Cortex of kidney (tissue), 1 donor: ENCODE measurements at places on chromosomes 12 and 14.

GRCh38 chr12:111173391-111173790, 195.5 kb downstream of the PHETA1 start:
- no peak for DNase-seq

- DNase-seq, result no peak
Observed at GRCh38 chr14:92207012-92207927, 85.5 kb downstream of the CPSF2 start.

- DNase-seq, result no peak
Observed at GRCh38 chr12:9707356-9707755, 25.5 kb downstream of the CLECL1 start.

- no peak for DNase-seq
Observed at GRCh38 chr12:106978035-106978800, 8.7 kb downstream of the MTERF2 start.

- no peak for DNase-seq
Observed at GRCh38 chr14:60637479-60638315, 11.6 kb downstream of the SIX1 start.

DNA sequence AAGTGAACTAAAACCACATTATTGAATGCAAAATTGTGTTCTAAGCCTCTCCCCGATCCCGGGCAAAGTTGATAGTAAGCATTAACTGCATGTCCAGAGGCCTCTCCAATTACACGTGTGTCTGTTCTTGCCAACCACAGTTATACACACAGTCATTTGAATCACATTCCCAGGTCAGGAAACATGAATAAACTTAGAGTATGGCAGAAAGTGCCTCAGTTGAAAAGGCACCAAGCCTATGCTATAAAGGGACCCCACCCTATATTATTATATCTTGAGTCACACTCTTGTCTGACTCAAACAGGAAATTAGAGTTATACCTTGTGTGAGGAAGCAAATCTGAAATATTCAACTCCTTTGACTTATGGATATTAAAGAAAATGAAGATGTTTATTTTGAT, 128.3 kb upstream of the STXBP6 start:
- DNase-seq, result no peak

- no peak for DNase-seq
Observed at GRCh38 chr12:386651-387050, 2.5 kb downstream of the KDM5A start.

DNA sequence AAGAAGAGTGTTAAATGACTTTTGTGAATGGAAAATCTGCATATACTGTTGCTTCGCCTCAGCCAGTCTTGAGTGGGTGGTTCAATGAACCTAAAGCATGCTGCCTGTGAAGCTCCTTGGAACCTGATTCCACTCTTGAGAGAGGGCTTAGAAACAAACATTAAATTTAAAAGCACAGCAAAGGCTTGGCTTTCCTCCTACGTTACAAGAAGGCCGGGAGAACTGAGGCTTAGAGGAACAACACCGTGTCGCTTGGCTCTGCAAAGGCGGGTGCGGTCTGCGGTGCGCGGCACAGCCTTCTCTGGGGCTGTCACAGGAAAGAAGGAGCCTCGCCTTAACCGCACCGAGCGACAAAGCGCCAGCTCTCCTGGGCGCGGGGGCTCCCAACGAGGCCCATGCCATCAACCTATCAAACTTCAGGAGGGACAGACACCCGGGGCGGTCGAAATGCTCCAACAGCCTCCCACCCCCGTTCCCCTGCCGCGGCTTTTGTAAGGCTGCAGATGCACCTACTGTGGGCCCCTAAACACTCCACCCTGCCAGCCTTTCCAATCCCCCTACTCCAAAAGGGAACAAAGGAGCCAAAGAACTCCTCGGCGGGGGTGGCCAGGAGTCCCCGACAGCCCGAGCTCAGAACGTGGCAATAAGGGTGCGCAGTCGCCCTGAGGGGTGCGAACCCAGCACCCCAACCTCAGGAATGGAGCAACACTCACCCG, 729 bp downstream of the OSBPL8 start:
- no peak for DNase-seq

DNA sequence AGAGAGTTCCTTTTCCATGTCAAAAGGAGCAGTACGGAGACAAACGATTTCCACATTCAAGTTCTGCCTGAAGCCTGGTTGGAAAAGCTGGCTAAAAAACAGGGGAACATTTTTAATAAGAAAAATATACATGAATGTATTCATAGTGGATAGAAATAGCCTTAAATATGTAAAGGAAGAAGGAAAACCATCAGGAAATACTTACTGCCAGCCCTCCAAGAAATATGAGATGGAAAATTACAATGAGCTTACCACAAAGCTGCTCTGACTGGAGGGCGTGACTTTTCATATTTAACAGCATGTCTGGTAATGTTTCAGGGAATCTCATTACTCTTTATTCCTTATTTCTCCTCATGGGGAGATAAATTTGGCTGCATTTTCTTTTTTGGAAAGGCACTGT, 75.9 kb upstream of the ZDHHC17 start:
- no peak for DNase-seq

GRCh38 chr12:6539707-6540134, 5.4 kb downstream of the GAPDH start:
- DNase-seq, result no peak

- DNase-seq, result no peak
Observed at GRCh38 chr12:124480469-124481256, 86.7 kb downstream of the NCOR2 start.

- no peak for DNase-seq
Observed at GRCh38 chr12:124734224-124734788, 129.4 kb downstream of the SCARB1 start.

DNA sequence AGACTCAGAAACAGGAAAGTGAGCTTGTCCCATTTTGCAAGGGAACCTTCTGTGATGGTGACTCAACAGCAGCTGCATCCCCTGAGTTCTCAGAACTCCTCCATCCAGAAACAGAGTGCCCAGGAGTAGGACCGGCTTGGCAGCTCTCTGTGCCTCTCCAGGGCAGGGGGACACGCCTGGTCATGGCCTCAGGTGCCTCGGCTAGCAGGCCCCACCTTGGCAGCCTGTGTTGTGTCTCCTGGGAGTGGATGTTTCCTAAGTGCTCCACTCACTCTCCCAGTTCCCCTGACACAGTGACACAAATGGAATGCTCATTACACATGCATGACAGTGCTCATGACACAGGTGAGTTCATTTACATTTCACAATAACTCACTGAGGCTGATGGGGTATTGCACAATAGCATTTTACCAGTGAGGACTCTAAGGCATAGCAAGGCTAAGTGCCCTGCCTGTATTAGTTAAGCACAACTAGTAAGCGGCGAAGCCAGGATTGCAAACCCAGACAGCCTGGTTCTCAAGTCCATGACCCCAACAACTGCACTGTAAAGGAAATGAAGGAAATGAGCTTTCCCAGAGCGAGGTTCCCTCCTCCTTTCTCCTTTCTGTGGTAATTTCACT, 47.4 kb downstream of the CALM1 start:
- no peak for DNase-seq

DNA sequence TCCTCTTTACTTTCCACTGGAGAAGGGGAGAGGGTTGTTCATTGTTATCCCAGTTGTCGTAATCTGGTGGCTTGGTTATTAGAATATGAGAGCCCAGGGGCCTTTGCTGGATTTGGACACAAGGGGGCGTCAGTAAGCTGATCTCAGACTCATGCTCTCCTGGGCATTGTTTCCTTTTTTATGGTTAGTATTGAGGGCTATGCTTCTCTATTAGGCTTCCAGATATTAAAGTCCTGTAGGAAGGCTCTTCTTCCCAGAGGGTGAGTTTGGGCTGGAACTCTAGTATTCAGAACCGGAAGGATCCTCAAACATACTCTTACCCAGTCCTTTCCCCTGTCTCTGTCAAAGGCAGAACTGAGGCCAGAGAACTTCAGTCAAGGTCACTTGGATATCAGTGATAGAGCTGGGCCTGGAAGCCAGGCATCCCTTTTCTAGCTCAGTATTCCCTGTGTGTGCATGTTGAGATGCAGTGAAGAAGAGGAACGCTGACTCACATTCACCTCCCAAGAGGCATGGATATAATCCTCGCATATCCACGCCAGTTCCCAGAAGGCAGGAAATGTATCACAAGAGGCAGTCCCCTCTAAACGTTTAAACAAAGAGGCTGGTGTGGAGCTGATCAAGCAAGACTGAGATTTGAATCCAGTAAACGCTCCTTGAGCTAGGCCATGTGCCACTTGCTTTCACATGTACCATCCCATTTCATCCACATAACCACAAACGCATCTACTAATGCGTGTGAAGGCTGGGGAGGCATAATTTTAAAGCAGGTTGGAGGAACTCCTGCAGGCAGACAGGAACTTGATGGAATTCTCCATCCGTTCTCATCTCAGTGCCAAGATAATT, 41.6 kb downstream of the UBE3B start:
- DNase-seq, result no peak

DNA sequence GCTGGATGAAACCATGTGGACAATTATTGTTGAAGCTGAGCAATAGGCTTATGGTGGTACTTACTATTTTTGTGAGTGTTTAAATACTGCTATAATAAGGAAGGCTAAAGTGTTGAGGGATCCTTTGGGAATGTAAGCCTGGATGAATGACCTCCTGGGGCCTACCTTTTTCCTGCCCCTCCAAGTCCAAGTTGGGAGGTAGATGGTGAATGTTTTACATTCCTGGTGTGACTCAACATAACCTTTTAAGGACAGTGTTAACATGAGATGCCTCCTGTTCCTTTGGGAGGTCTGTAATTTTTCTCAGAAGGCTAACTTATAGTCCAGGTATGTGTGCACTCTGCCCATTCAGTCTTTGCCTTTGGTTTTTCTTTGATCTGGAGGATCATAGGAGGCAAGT, 315.9 kb downstream of the NRXN3 start:
- DNase-seq, result no peak

DNA sequence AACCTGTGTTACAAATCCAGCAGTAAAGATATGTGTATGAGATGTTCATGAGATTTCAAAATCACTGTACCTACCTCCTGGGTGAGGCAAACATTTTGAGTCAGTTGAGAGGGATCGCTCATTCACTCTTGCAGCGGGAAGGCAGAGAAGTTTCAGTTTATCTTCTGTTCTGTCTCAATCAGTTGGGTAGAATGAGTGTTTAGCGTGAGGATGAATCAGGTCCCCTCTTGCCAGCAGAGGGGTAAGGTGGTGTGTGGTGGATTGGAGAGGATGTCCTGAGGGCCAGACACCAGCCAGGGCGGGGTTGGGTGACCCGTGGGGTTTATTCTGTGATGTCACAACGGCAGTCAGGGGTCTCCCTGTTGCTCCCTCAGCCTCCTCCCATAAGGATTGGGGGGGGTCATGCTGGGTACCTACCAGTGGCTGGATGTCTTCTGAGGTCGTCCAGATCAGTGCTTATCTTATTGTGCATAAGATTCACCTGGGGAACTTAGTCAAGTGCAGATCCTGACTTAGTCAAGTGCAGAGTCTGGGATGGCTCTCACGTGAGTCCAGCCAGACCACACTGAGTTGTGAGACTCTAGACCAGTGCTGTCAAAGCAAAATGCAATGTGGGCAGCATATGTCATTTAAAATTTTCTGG, at the start of gene GSG1:
GSG1 (minus strand) TSS at position 277 of the 643 bp plus-strand sequence; CDS start at position 122, 155 bp downstream.
- no peak for DNase-seq

- DNase-seq, result no peak
Observed at GRCh38 chr12:89370421-89370831, 18.1 kb upstream of the DUSP6 start.

DNA sequence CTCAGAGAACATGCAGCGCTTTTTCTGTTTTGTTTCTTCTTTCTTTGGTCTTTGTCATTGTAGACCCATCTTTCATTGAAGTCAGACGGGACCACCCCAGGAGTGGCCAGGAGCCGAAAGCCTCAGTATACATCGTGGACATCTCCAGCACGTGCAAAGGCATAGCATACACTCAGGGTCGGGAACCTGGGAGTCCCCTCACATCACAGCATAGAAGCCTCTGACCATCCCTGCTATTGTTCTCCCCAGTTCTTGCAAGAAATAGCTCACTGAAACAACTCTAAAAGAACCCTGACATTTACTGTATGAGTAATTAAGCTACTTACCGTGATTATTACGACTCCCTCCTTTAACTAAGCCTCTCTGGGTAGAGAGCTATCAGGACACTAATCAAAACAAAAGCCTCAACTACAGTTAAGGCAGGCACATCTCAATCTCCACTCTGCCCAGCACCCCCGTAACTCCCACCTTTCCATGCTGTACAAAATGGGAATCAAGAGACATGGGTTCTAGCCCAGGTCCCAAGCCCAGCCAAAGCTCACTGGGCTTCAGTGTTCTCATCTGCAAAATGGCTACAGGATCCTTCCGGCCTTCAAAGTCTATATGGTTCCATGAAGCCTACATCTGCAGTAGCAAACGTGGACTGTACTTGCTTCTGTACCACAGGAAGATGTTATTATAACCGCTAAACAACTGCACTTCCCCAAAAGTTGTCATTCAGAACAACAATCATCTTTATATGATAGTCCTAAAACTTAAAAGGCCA, 6.7 kb downstream of the CCDC88C start:
- no peak for DNase-seq

DNA sequence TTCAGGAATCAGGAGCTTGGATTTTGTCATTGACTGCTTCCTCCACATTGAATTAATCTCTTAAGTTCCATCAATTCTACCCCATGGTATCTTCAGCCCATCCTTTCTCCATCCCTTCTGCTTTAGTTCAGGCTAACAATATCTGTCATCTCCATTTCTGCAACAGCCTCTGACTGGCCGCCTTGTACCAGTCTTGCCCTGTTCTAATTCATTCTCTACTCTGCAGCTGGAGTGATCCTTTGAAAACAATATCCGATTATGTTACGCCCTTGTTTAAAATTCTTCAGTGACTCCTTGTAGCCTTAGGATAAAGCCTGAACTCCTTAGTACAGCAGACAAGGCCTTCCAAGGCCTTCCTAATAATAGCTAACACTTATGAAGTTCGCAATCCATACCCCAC, 170.2 kb downstream of the ETV6 start:
- DNase-seq, result no peak

- no peak for DNase-seq
Observed at GRCh38 chr14:105885561-105886320, 359.4 kb downstream of the TMEM121 start.

DNA sequence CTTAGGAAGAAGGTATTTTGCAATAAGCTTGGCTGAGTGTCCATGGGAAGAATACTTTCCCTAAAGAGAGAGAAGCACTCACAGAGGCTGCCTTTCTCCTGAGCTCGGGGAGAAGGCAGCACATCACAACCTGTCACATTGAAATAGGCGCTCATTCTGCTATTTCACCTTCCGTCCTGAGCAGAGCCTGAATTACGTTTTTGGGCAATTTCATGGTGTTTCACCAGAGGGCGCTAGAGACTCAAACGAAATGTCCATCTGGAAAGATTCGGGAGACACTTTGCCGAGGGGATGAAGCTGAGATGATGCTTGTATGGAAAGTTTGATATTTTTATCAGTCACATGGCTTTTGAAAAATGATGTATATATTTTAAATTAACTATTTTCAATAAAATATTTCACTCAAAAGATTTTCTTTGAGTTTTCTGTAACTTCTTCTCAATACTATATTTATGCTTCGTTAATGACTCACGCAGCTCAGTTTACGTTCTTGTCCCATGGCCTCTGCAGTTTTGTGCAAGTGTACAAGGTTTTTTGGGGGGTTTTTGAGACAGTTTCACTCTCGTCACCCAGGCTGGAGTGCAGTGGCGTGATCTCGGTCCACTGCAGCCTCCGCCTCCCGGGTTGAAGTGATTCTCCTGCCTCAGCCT, 17.4 kb upstream of the B4GALNT3 start:
- no peak for DNase-seq

- DNase-seq, result no peak
Observed at GRCh38 chr14:55749201-55749812, 169.3 kb downstream of the KTN1 start.

GRCh38 chr14:82029038-82029437, 495.4 kb upstream of the SEL1L start:
- no peak for DNase-seq
